HCEC 1CT (cell line): ENCODE measurements at places on chromosomes 5 and 9.

DNA sequence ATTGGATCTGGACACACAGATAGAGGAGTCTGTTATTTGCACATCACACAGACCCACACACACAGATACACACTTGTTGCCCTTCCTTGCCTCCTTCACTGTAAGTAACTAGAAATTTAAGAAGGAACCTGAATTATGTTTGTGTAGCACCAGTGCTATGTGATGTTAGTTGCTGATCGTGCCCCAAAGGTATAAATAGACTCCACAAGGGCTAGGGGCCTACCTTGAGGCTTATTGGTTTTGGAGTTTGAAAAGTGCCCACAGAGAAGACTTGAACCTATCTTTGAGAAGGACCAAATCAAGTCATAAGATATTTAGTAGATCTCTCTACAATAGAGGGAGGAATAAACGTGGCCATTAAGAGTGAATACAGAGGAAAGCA, 8.8 kb upstream of the TGFBI start:
- no peak for DNase-seq

DNA sequence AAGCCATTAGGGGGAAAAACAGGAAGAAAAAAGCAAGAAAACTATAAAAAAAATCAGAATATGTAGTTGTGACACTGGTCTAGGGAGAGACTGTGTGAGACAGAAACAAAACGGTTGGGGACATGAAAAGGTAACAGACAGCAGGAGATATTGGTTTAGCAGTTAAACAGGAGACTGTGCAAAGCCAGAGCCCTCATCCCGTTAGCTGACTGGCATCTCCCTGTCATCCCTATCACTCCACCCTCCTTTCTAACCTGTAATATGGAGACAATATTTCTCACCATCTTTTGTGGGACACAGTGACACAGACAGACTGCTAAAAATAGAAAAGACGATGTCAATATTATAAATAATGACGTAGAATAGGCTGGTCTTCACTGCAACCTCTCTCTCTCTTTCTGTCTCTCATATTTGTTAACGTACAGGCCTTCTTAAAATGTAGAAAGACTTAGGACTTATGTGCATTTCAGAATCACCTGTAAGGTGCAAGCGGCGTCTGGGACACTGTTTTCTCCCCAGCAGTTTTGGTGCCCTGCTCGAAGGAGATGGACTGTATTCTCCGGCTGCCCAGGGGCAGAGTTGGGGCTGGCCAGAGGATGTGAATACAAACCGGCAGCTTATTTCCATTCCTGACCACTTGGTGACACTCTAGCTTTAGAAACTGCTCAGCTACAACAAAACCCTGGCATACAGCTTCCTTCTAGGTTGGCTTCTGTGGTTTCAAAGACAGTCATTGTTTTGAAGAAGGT, 190.6 kb downstream of the MAT2B start:
- DNase-seq, result peak; percentile 86

DNA sequence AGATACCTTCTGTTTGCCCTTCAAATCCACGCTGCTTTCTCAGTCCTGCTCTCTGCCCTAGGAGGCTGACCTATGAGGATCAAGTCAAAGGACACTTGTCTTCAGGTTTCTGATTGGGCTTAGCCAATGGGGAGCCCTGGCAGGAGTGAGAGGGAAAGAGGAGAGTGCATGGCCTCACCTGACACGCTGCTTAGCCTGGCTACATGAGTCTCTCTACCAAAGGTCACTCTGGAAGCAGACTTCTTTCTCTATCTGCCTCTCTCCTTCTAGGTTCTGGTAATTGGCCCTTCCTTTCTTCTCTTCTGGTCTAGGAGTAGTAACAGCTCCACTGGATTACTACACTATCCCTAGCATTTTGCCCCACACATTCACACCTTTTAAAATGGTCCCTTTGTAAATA, 13.1 kb downstream of the ARSB start:
- no peak for DNase-seq

DNA sequence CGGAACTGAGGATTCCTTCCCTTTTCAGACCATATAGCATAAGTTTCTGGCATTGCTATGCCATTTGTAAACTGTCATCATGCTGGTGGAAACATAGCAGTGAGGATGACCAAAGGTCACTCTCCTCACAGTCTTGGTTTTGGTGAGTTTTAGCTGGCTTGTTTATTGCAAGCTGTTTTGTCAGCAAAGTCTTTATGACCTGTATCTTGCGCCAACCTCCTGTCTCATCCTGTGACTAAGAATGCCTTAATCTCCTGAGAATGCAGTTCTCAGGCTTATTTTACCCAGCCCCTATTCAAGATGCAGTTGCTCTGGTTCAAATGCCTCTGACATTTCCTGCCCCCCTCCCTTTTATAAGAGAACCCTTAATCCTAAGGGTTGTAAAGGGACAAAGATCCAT, 26.7 kb upstream of the GRIA1 start:
- DNase-seq, result peak; percentile 93

DNA sequence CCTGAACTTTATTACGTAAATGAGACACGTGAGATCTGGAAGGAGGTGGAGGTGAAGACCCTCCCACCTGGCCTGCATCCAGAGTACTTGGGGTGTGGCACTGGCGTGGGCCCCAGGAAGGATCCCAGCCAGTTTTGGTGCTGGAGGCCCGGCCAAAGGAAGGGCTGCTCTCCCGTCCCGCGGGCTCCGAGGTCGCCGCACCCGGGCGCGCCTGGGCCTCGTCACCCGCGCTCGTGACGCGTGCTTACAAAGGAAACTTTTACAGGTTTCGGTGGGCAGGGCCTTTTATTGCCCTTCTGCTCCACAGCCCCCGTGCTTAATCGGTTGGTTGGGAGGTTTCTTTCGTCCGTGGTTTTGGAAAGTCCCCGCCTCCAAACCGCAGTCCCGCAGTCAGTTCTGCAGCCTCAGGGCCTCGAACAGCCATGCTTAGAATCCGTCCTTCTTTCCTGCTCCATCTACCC, 29.2 kb downstream of the CDKN2A start:
- DNase-seq, result no peak

GRCh38 chr5:59296317-59297264, 596.9 kb downstream of the PDE4D start:
- peak; percentile 60 for DNase-seq

- peak; percentile 57 for DNase-seq
Measured at GRCh38 chr5:51381761-51382474, 1.3 kb upstream of the ISL1 start.

- no peak for DNase-seq
Measured at GRCh38 chr9:132182314-132183091, 20.6 kb downstream of the NTNG2 start.

DNA sequence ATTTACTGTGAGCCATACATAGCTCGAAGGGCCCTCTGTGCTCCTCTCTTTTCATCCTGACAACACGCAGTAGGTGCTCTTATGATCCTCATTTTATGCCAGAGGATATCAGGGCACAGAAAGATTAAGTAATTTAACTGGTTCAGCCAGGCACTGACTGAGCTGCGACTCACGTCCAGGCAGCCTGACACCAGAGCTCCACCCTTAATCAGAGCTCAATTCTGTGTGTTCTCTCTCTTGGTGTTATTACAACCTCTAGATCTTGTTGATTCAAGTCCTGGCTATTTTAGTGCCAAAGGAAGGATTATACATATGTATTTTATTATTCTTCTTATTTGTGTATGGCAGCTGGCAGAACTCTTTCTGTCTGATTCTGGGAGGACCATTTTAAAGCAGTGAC, 59.7 kb downstream of the OSMR start:
- peak; percentile 37 for DNase-seq

GRCh38 chr5:88761269-88761850, 121.6 kb downstream of the MEF2C start:
- peak; percentile 37 for DNase-seq

DNA sequence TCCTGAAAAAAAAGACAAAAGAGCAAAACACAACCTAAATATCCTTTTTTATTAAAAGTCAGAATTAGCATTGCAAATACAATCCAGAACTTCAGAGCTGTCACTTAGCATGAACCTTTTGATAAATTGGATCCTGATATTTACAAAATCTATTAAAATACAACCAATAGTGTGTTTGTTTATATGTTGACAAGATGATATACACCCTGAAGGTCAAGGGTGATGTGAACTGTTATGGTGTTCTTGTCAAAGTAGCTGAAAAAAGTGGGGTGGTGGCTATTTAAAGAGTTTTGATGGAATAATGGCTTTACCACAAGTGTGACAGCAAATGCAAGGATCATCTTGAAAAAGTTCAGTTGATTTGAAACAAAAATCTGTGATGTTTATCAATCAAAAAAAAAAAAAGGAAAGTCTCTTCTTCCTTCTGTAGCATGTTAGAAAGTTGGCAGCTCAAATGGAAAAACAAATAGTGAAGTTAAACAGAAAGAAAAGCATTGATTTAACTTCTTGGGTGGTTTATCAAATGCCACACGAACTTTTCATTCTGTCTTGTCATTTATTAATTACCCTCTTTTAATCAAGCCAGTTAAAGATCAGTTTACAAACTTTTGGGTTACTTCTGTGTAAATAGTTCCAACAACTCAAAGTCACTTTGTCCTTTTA, 44.5 kb downstream of the PRDM6 start:
- no peak for DNase-seq

- DNase-seq, result no peak
Measured at GRCh38 chr9:14183001-14183400, 130.9 kb downstream of the NFIB start.

- DNase-seq, result peak; percentile 70
Measured at GRCh38 chr9:110916403-110916802, 121.9 kb downstream of the LPAR1 start.

DNA sequence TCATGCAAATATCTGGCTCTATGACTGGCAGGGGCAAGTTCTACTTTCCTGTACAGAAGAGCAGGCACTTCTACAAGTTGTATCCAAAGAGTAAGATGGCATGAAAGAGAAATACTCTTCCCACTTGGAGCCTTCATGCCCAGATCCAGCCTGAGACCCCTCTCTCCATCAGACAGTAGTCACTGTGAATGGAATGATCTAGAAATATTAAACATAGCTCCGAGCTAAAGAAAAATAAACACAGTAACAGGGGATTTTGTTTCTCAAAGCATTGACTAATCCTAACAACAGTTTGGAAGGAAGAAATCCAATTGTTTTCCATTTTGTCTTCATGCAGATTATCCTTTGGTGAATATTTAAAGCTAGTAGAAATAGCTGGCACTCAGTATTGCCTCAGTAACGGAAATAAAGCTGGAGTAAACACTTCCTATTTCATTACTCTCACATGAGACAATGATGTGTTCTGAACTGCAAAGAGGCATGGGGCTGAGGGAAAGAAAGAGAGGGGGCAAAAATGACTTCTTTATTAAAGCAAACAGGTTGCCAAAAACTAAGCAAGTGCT, 100.0 kb downstream of the SEMA5A start:
- peak; percentile 33 for DNase-seq
